SW480 (cell line): ENCODE measurements at places on chromosomes 16 and 17.

DNA sequence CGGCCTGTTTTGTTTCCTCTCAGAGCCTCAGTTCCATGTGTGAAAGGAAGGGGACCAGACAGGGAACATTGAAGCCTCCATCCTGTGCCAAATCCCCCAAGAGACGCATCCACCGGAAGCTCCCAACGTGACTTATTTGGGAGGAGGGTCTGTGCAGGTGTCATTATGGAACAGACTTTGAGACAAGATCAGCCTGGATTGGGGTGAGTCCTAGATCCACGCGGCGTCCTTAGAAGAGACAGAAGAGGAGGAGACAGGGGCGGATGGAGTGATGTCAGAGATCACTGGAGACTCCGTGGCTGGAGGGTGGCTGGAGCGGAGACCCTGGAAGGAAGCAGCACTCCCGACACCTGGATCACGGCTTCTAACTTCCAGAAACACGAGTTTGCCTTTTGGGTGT lies 80.0 kb downstream of the KLHDC4 start:
- no peak for DNase-seq

DNA sequence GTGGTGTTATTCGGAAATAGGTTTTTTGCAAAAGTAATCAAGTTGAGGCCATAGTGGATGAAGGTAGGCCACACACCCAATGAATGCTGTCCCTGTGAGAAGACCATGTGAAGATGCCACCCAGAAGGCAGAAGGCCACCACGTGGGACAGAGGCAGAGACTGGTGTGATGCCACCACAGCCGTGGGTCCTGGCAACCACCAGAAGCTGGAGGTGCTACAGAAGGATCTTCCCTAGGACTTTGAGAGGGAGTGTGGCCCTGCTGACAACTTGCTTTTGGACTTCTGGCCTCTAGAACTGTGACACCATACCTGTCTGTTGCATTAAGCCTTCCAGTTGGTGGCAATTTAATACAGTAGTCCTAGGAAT lies 49.3 kb downstream of the RMI2 start:
- DNase-seq = no peak

GRCh38 chr16:73048292-73049080 lies 558 bp upstream of the ZFHX3 start:
- no peak for DNase-seq

- peak; percentile 72 for DNase-seq
Measured at GRCh38 chr17:48539177-48539576, 5.7 kb downstream of the HOXB2 start.

- no peak for DNase-seq
Measured at GRCh38 chr17:15119968-15120367, 145.2 kb downstream of the PMP22 start.

- DNase-seq = no peak
Measured at GRCh38 chr16:87652799-87653198, 50.5 kb downstream of the JPH3 start.

DNA sequence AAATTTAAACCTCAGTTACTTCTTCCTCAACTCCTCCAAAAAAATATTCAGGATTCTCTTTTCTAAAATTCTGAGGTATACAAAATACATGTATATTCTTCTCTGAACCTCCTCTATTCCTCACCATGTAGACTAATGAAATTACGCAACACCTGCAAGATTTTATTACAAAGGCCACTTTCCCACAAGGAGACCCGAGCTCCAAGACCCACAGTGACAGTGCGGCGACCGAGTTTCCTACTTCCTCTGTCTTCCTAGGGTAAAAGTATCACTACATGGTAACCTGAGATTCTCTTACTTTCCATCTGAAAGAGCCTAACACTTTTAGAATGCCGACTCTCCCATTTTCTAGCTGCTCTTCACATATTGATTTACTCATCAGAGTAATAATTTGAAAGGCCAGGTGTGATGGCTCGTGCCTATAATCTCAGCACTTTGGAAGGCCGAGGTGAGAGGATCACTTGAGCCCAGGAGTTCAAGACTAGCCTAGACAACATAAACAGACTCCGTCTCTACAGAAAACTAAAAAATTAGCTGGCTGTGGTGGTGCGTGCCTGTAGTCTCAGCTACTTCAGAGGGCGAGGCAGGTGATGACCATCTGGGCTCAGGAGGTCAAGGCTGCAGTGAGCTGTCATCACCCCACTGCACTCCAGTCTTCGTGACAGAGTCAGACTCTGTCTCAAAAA lies 35.7 kb downstream of the CYTH1 start:
- no peak for DNase-seq
